ENCODE measurements at places on chromosomes 13 and 19.

GRCh38 chr19:1214862-1215731 is 9.5 kb downstream of the STK11 start:
- peak overlapping the region; percentile 85 for H3K27ac ChIP-seq
- H3K36me3 ChIP-seq, result peaks cover 30% of the 10 kb centered on the region
- H3K4me1 ChIP-seq, result peaks cover 90% of the 10 kb centered on the region
- H3K27me3 ChIP-seq, result no peaks in the 10 kb centered on the region
- peak overlapping the region; percentile 29 for H3K4me3 ChIP-seq

- H3K4me1 ChIP-seq, result peaks cover 16% of the 10 kb centered on the region
- no peak overlapping the region for H3K4me3 ChIP-seq
- H3K27ac ChIP-seq, result no peak overlapping the region
- no peaks in the 10 kb centered on the region for H3K36me3 ChIP-seq
- DNase-seq, result no peak
Measured at GRCh38 chr13:51726446-51727193, 77.3 kb downstream of the DHRS12 start.

GRCh38 chr13:45042539-45042938 is 53.2 kb downstream of the GPALPP1 start:
- no peak for DNase-seq
- H3K27ac ChIP-seq, result no peak overlapping the region
- H3K4me1 ChIP-seq, result peaks cover 10% of the 10 kb centered on the region

DNA sequence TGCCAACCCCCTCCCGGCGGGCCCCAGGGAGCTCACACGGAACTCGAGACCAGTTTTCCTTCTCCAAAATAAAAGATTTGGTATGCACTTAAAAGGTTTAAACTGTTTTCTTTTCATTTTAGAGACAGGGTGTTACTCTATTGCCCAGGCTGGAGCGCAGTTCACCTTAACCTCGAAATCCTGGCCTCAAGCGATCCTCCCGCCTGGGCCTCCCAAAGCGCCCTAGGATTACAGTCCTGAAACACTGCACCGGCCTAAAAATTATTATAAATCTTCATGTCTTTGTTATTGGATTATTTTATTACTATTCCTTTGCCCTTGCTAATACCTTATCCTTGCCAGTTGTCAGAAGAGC is 553 bp upstream of the SLC7A1 start:
- H3K27me3 ChIP-seq, result no peaks in the 10 kb centered on the region
- peak overlapping the region; percentile 99 for H3K4me3 ChIP-seq
- H3K36me3 ChIP-seq, result no peaks in the 10 kb centered on the region
- peaks cover 36% of the 10 kb centered on the region for H3K4me1 ChIP-seq
- peak overlapping the region; percentile 62 for H3K27ac ChIP-seq

- DNase-seq, result no peak
- no peak overlapping the region for H3K27ac ChIP-seq
- H3K4me3 ChIP-seq, result no peak overlapping the region
- H3K4me1 ChIP-seq, result no peaks in the 10 kb centered on the region
- H3K36me3 ChIP-seq, result no peaks in the 10 kb centered on the region
- no peaks in the 10 kb centered on the region for H3K27me3 ChIP-seq
Measured at GRCh38 chr13:84487752-84488151, 605.5 kb upstream of the SLITRK1 start.

- no peak overlapping the region for H3K27ac ChIP-seq
- DNase-seq, result no peak
- no peak overlapping the region for H3K4me3 ChIP-seq
Measured at GRCh38 chr19:7865262-7865911, 8.8 kb downstream of the PRR36 start.

Measured in esophagus muscularis mucosa (tissue), 4 donors.